Activated T-cell treated with anti-CD3 and anti-CD28 coated beads, Interleukin-2, amount 50 U/mL, for 48 hours (primary cell): ENCODE measurements at places on chromosomes 6 and 20.

DNA sequence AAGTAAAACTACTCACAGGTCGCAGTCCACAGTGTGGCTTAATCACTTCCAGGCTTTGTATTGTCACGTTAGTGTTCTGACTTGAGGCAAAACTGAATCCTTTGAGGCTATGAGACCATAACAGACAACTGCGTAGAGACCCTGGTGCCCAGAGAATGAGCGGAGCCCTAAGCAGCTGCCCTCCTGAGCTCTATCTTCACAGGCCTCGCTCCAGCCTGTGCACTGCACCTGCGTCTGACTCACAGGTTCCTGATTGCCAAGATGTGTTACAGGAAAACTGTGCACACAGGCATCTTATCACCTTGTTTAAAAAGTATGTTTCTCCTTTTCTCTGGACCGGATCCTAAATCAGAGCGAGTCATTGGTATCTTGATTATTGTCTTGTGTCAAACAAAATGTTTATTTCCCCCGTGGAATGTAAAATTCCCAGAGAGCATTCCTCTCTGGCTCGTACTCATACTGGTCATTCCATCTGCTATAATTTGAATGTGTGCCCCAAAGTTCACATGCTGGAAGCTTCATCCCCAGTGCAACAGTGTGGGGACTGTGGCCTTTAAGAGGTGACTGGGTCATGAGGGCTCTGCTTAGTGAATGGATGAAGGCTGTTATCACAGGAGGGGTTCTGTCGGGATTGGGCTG lies 25.7 kb downstream of the PRR18 start:
- no peak for DNase-seq

- DNase-seq: no peak
Measured at GRCh38 chr6:104784884-104785283, 74.8 kb downstream of the HACE1 start.

DNA sequence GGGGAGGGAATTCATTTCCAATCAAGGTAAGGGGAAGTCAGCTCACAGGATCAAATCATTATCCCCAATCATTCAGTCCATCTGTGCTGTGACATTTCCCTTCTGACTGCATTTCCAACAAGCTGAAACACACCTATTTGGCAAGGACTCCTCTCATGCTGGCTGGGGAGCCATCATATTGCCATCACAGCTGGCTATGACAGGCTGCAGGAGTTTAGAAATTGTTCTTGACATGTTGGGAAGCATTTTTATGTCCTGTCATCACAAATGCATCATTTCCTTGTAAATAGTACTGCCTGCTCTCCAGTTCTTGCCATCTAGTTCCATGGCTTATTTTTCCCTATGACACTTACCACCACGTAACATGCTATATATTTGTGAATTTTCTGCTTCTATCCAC lies 113.9 kb upstream of the TMEM170B start:
- no peak for DNase-seq

DNA sequence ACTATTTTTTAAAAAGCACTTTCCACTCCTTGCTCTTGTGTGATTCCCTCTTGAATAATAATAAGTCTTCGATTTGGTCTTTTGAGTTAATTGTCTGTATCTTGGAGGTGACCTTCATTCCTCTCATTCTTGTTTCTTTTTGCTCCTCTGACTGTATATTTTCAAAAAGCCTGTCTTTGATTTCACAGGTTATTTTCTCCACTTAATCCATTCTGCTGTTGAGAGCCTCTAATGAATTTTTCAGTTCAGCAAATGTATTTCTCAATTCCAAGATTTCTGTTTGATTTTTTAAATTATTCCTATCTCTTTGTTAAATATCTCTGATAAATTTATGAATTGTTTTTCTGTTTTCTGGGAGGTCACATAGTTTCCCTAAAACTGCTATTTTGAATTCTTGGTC lies 21.7 kb upstream of the KIAA1586 start:
- no peak for DNase-seq

- DNase-seq: no peak
Measured at GRCh38 chr6:43973357-43973756, 153.9 kb downstream of the MRPL14 start.

DNA sequence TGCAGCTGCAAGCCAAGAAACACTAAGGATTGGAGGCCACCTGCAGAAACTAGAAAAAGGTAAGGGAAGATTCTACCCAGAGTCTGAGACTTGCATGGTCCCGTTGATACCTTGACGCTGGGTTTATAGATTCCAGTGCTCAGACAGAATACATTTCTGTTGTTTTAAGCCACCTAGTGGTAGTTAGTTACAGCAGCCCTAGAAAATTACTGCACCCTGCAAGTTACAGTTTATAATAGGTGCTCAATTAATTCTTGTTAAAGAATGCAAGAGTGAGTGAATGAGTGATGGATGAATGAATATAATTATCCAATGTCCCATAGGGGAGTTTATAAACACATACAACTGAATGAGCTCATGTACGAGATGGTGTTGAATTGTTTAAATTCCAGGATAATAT lies 453.1 kb upstream of the SLC35B3 start:
- DNase-seq: no peak

DNA sequence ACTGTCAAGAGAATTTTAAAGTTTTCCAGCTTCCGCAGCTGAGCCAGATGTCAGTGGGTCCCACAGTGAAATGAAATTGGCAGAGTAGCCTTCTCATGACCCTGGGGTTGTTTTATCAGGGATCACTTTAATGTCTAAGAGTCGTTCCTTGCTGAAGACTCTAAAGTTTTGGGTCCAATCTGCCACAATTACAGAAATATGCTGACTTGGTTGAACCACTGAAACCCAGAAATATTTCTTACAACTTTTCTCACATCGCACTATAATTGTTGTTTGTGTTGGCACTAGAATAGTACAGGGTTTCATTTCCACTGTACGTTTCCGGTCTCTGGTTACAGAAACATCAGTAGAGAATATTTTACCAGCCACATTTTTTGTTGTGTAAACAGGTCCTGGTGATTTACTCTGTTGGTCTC lies 109.0 kb downstream of the HMGCLL1 start:
- no peak for DNase-seq

- no peak for DNase-seq
Measured at GRCh38 chr20:44725837-44726236, 10.7 kb downstream of the CCN5 start.

GRCh38 chr6:5095236-5095635 lies 10.1 kb downstream of the PPP1R3G start:
- no peak for DNase-seq

DNA sequence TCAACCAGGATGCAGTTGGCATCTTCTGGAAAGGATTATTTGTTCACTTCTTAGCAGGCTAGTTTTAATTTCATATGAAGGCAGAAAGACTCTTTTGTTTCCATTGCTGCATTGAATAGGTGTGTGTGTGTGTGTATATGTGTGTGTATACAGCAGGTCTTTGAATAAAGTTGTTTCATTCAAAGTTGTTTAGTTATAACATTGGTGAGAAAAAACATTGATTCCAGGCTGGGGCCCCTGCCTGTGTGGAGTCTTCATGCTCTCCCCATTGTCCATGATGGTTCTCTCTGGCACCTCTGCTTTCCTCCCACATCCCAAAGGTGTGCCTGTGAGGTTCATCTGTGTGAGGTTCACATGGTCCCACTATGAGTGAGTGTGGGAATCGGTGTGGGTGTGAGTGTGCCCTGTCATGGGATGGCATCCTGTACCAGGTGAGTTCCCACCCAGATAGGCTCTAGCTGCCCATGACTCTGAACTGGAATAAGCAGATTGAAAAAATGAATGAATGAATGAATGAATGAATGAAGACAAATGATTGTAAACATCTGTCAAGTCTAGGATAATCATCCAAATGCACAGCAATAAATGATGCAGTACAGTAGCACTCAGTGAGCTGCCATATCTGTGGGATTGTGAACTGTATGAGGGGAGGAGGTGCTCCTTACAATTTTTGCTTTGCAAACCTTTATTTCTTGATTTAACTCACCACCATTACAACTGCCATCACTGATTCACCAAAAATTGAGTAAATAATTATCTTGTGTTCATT lies 156.0 kb downstream of the ADGRG6 start:
- no peak for DNase-seq

GRCh38 chr20:33838035-33838864 lies 27.1 kb downstream of the CHMP4B start:
- DNase-seq: no peak

- DNase-seq: peak; percentile 63
Measured at GRCh38 chr6:131281471-131282270, 146.4 kb downstream of the AKAP7 start.

DNA sequence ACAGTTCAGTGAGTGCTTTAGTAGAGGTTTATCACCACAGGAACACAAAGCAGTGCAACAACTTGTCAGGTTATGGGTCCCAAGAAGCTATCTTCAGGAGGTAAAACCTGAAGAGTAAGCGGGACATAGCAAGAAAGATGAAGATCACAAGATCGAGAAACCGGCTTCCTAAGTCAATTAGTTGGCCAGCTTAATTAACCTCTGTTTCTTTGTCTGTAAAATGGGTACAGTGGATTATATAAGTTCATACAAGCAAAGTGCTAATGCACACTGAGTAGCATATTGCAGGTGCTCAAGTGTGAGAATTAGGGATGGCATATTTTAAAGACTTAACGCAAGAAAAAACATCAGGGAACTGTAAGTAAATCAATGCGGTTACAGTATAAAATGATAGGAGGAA lies 12.5 kb downstream of the FBXO30 start:
- DNase-seq: no peak

GRCh38 chr20:20366876-20367574 lies 879 bp upstream of the INSM1 start:
- peak; percentile 36 for DNase-seq

- no peak for DNase-seq
Measured at GRCh38 chr6:136108361-136108945, 141.7 kb downstream of the MTFR2 start.

- no peak for DNase-seq
Measured at GRCh38 chr6:20432692-20433091, 31.0 kb downstream of the E2F3 start.

DNA sequence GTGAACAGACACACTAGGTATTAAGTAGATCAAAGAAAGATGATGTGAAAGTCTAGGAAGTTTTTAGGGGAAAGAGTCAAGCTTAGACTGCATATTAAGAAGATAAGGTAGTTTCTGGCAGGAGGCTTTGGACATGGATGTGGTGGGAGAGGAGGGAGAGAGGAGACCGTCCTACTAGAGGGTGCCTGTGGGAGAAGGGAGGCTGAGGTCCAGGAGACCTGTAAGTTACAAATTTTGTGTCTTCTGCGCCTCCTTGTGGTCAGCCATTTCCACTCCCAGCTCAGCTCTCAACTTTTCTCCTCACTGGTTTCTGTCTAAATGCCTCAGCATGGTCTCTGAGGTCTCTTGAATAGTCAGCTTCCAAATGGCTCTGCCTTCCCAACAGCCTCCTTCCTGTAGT lies 193.5 kb downstream of the UNC5CL start:
- peak; percentile 33 for DNase-seq

GRCh38 chr6:13099771-13100170 lies 228.6 kb downstream of the TBC1D7 start:
- no peak for DNase-seq

GRCh38 chr6:148760258-148760534 lies 13.4 kb downstream of the UST start:
- no peak for DNase-seq

DNA sequence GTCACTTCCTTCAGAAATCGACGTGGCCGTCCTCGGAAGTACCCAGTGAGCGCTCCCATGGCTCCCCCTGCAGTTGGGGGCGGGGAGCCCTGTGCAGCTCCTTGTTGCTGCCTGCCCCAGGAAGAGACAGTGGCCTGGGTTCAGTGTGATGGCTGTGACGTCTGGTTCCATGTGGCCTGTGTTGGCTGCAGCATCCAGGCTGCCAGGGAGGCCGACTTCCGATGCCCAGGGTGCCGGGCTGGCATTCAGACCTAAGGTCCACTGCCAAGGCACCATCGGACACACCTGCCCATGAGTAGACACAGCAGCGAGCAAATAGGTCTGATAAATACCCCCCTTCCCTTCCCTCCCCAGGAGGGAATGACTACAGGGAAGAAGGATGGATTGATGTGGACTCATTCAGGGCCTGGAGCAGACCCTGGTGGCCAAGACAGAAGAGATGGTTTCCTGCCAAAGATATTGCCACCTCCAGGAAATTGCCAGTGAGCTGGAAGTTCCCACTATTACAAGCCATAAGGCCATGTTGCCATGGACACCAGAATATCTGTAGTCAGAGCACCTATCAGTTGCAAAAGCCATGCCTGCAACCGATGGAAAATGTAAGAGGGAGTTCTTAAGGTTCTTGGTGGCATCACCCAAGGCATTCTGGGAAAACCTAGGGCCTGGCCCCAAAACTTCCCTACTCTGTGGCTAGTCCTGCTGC lies 4.2 kb downstream of the TCF19 start:
- no peak for DNase-seq

DNA sequence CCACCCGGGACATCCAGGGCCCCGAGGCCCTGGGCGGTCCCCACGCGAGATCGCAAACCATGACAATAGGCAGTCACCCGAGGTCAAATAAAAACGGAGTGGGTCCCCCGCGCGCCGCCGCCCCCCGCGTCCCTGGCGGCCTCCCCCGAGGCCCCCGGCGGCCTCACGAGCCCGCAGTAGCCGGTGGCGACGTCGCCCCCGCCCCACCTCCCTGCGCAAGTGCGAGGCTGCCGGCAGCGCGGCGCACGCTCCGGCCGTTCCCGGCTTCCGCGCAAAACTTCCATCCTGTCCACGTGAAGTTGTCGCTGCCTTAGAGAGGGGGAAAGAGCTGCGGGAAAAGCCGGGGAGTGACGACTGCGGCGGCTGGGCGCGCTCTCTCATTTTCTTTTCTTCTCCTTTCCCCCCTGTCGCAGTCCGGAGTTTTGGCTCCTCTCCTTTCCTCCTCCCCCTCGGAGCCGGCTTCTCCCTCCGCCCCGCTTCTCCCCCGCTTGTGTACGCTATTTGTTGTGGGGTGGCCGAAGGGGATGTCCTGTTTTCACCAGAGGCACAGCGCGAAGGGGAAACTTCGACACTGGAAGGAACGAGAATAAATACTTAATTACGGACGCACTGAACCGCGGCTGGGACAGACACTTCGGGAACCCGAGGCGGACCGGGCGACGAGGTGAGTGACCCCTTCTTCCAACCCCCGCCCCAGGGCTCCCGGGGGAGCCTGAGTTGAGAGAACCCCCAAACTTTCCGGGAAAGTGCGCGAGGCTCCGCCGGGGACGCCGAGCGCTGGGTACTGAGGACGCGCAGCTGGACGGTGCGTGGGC lies at the start of gene EYA4:
EYA4 (plus strand) TSS at position 272 of the 815 bp plus-strand sequence. CDS start 33,424 bp downstream, outside the sequence.
- DNase-seq: peak; percentile 21

DNA sequence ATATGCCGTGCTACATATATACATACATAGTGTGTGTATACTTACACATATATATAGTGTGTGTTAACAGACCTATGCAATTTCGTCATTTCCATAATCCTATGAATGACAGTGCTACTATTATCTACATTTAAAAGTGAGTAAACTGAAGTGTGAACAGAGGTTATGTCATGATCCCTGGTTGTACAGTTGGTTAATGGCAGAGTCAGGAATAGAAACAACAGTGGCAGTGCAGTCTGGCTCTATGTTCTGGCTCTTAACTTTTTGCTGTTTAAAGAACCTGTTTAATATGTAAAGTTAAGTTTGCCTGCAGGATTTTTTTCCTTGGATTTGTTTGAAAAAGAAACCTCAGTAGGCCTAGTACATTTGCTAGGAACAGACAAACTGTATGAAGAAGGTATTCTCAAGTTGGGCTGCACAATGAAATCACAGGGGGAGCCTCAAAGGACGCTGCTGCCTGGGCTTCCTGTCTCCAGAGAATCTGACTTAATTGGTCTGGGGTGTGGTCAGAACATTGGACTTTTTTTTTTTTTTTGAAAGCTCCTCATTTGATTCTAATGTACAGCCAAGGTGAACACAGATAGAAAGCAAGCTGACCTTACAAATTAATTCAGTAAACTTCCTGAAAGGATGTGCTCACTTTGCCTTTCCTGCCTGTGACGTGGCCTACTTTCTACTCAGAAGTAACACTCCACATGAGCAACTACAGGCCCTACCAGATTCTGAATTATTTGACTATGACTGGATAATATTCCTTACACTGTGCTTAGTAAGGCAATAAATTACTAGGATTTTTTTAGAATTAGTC lies 29.4 kb downstream of the PLCB1 start:
- DNase-seq: no peak
